ENCODE measurements at places on chromosomes 2 and 18.

- no peak for DNase-seq
Observed at GRCh38 chr18:4142876-4143275, 312.2 kb downstream of the DLGAP1 start.

- no peak for DNase-seq
Observed at GRCh38 chr2:62565309-62565908, 59.4 kb upstream of the TMEM17 start.

- DNase-seq = no peak
Observed at GRCh38 chr2:235162082-235162836, 210.4 kb downstream of the SH3BP4 start.

DNA sequence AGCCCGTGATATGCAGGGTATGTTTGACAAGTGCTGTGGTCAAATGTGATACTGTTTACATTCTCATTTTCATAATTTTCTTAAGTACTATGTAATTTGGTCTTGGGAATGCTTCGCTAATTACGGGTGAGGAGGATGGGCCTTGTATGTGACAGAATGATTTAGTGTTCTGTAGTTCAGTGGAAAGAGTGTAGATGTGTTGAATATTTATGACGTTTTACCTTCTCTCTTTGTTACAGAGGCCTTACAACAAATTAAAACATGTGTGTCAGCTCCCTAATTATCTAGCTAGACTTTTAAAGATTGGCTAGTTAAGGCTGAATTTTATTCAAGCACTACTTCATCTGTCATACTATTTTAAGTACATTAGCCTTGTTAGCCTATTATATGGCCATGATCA is 10.6 kb upstream of the CHRNA1 start:
- no peak for DNase-seq

DNA sequence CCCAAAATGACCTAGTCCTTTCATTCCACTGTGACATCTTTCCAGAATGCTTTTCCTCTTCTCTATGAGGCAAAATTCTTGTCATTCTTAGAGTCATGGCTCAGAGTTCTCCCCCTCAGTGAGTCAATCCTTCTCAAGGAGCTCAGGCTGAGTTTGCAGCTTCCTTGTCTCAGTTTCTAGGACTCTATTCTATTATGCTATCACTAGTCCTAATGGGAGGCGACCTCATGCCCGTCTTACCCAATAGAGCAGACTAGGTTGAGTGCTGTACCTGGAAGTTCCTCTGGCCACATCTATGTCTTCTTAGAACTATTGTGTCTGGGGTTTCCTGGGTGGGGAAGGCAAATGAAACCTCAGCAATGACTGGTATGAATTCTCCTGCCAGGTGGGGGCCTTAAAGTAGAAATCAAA is 51.5 kb downstream of the HAUS1 start:
- DNase-seq = no peak

GRCh38 chr2:55156984-55157383 is 75.1 kb downstream of the CLHC1 start:
- no peak for DNase-seq

DNA sequence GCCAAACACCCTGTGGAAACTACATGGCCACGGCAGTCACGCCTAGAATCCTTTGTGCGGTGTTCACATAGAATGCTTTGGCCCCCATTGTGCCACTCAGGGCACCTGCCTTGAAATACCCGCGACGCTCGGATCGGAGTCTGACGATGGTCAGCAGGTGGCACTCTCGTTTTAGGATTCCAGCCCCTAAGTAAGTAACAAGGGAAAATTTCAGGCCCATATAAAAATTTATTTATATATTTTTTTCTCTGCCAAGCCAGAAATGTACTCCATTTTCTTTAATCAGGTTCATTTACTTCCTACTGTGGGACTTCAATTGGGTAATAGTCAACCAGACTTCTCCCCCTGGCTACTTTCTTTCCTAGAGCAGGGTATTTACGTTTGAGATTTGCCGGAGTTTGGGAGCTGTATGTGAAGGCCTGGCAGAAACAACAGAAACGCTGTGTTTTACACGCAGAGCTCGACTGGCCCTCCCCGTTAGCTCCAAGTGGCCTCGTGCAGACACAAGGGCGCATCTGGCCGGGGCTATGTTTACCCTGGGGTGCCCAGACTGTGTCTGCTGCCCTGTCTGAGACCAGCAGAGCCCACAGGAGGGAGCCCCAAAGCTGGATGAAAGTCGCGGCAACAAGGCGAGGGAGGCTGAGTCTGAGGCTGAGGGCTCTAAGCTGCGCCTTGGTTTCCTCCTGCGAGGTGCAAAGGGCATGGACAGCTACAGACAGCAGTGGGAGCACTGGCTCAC is 41.6 kb downstream of the LRRC30 start:
- DNase-seq = no peak

GRCh38 chr2:1931003-1931914 is 186.9 kb upstream of the PXDN start:
- no peak for DNase-seq

DNA sequence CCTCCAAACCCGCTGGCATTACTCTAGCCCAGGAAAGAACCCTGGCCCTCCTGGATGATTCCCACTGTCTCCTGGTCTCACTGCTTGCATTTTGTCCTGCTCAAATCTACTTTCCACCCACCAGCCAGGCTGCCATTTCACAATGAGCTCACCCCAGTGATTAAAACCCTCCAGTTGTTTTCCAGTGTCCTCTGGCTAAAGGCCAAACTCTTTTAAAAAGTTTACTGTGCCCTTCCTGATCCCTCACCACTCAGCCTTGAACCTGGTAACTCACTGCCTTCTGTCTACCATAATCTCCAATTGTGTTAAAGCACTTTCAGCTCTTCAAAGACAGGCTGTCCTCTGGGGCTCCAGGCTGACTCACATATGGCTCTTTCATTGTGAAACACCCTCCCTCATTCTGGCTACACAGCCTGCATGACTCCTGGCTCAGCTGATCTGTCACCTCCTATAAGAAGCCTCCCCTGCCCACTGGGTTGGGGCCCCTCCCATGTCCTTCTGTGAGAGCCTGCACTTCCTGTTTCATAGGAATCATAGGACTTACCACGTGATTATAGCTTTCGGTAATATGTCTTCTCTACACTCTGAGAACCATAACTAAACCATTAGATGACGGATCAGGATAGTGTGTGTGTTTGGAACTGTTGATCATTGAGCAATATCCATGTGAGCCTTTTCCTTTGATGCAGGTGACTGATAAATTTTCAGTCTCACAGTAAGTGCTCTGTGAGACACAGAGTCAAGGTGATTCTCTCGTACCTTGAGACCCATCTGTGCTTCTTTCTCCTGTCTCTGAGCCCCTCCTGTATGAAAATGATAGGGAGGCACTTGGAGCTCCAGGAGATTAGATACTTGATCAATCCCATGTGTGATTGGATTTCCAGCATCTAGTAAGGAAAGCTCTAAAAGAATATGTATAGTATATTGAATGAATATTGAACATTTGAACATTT is 590.8 kb upstream of the ID2 start:
- peak; percentile 53 for DNase-seq

- no peak for DNase-seq
Observed at GRCh38 chr18:33761363-33761762, 183.3 kb downstream of the ASXL3 start.

GRCh38 chr2:20071397-20072383 is 20.3 kb upstream of the LAPTM4A start:
- no peak for DNase-seq

DNA sequence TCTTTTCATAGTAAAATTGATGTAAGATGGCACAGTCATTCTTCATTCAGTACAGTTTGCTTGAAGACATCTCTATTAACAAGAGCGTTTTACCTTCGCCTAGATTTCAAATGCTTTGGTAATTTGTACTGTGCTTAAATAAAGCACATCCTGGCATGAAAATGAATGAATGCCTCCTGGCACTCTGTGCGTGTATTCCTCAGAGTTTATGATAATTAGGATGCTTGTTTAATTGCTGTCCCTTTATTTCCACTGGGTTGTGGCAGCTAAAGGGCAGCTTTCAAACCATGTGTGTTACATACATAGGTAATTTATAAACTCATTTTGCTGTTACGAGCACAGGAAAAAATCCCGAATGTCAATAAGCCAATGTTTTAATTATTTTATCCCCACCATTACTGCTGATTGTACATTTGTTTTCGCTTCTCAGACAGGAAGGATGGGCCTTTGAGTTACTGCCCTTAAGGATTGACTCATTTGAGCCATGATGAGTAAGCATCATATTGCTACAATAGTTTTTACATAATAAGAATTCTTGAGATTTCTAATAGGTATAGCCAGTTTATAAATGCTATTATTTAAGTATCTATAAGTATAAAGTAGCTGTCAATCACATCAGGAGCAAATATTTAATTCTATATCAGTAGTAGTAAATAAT is 516.5 kb downstream of the XIRP2 start:
- DNase-seq = no peak

GRCh38 chr18:51164342-51164741 is 33.1 kb downstream of the MEX3C start:
- no peak for DNase-seq

GRCh38 chr2:209719034-209719433 is 52.6 kb upstream of the UNC80 start:
- no peak for DNase-seq

GRCh38 chr2:150081775-150082481 is 405.5 kb downstream of the RND3 start:
- no peak for DNase-seq

DNA sequence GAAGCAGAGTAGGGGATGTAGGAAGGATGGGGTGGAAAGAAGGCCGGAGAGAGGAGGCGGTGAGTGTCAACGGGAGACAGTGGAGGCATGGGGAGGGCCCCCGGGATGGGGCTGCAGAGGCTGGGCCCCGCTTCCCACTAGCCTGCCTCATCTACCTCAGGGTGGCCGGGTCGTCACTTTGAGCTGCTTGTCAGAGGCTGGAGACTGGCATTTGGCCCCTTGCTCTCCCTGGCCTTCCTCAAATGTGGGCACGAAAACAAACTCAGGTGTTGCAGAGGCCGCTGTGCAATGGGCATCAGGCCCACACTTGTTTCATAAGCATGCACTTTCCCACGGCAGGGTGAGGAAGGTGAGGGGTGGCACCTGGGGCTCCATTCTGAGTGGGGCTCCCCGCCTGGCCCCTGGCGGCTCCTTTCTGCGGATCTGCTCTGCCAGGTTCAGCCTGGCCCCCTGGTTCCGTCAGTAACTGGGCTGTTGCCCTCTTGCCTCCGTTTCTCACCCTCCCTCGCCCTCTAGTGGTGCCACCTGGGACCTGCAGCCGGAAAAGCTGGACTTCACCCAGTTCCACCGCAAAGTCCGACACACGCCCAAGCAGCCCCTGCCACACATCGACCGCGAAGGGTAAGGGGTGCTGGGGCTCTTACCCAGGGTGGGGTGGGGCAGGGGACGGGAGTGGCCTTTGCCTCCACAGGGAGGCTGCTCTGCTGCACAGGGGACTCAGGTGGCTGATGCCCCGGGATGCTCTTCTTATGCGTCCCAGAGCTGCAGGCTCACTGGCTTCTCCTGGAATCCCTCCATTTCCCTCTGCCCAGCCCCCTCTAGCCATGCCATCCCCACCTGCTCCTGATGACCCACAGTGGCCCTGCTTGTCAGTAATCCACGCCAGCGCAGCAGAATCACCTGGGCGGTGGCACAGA is 125.4 kb downstream of the CTIF start:
- peak; percentile 49 for DNase-seq

- no peak for DNase-seq
Observed at GRCh38 chr18:49968644-49969309, 155.4 kb upstream of the ACAA2 start.

- DNase-seq = no peak
Observed at GRCh38 chr2:217049956-217050355, 190.1 kb upstream of the TNP1 start.

DNA sequence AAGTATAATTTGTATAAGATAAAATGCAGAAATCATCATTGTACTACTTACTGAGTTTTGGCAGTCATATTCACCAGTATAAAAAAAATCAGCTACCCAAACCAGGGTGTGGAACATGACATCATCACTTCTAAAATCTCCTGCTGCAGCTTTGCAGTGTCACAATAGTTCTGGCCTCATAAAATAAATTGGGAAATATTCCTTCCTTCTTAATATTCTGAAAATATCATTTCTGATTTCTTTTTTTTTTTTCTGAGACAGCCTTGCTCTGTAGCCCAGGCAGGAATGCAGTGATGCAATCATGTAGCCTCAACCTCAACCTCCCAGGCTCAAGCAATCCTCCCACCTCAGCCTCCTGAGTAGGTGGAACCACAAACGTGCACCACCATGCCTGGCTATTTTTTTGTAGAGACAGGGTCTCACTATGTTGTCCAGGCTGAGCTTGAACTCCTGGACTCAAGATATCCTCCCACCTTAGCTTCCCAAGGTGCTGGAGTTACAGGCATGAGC is 101.4 kb downstream of the TMEM18 start:
- no peak for DNase-seq

DNA sequence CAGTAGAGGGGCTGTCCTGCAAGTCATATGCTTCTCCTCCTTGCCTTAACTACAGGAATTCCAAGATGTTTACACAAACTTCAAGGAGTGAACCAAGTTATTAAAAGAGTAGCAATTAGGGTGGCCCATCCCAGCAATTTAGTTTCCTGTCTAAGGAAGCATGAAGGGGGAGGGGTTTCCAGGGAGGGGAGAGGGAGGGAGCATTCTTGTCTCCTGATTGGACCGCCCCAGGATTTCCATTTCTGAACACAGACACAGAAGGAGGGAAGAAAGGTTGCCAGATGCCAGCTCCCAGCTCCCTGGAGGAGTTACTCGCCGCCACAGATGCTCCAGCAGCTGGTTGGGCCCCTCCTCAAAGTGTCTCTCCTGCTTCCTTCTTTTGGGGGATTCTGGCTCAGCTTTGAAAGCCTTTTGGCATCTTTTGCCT is 107.6 kb downstream of the TRIB2 start:
- no peak for DNase-seq

DNA sequence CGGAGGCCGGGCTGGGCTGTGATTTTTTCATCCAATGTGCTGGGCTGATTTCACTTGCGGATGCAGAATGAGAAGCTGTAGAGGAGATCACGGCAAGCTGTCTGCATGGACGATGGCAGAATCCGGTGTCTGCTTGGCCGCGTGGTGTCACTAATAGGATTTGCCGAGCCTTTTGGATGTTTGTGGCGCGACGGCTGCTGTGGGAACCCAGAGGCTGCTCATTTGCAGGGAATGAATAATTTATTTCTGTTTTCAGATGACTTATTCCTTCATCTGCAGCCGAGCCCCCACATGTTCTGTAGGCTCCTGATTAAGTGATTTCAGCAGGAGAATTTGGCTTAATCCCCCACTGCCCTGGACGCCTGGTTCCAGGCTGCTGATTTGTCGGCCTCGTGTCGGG is 62.6 kb downstream of the ODC1 start:
- DNase-seq = no peak

GRCh38 chr2:42102024-42102590 is 54.3 kb downstream of the PKDCC start:
- DNase-seq = peak; percentile 72

- DNase-seq = no peak
Observed at GRCh38 chr18:5618047-5618688, 74.4 kb upstream of the EPB41L3 start.

- DNase-seq = no peak
Observed at GRCh38 chr2:47043891-47044239, 111.2 kb downstream of the STPG4 start.

DNA sequence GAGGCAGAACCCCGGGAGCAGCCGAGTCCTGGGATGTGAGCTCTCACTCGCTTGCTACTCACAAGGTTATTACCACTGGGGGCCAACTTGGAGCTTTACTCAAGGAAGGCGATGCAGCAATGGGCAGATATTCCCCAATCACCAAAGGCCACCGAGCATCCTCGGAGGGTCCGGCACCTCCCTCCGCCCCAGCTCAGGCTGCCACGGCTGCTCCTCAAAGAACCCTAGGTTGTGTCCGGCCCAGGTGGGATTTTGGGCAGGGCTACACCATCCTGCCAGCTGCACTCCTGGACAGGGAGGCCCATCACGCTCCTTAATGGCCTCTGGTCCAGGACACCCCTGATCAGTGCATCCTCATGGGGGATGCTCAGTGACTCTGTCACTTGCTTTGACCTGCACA is 24.8 kb downstream of the FBLN7 start:
- no peak for DNase-seq

GRCh38 chr18:76205906-76206305 is 289.1 kb downstream of the ZNF516 start:
- DNase-seq = no peak
